Mesendoderm (in vitro differentiated cells): ENCODE measurements at places on chromosomes 3 and 15.

- peak; percentile 99 for DNase-seq
- no peaks in the 10 kb centered on the region for H3K4me1 ChIP-seq
- no peak within 1 kb of the TSS for H3K4me3 ChIP-seq
- no peaks in the 10 kb centered on the region for H3K27me3 ChIP-seq
- no peak within 1 kb of the TSS for H3K27ac ChIP-seq
- no peaks in the 10 kb centered on the region for H3K36me3 ChIP-seq
Observed at GRCh38 chr3:57544181-57545125, at the start of gene DNAH12. Gene DNAH12 (minus strand): TSS chr3:57544344. CDS start chr3:57542870, 1,474 bp downstream.

GRCh38 chr3:29694783-29695182 is 413.9 kb downstream of the RBMS3 start:
- DNase-seq = peak; percentile 88
- peaks cover 2% of the 10 kb centered on the region for H3K4me1 ChIP-seq
- H3K36me3 ChIP-seq = no peaks in the 10 kb centered on the region
- no peaks in the 10 kb centered on the region for H3K27me3 ChIP-seq
- no peak overlapping the region for H3K27ac ChIP-seq
- H3K4me3 ChIP-seq = no peak overlapping the region

GRCh38 chr3:167346171-167346570 is 33.9 kb downstream of the ZBBX start:
- H3K27me3 ChIP-seq = no peaks in the 10 kb centered on the region
- H3K4me3 ChIP-seq = no peak overlapping the region
- no peak for DNase-seq
- H3K4me1 ChIP-seq = no peaks in the 10 kb centered on the region

- no peaks in the 10 kb centered on the region for H3K36me3 ChIP-seq
- no peaks in the 10 kb centered on the region for H3K27me3 ChIP-seq
- no peak for DNase-seq
- H3K4me3 ChIP-seq = no peak overlapping the region
- peaks cover 36% of the 10 kb centered on the region for H3K4me1 ChIP-seq
Observed at GRCh38 chr3:193815246-193816027, 222.4 kb downstream of the OPA1 start.

DNA sequence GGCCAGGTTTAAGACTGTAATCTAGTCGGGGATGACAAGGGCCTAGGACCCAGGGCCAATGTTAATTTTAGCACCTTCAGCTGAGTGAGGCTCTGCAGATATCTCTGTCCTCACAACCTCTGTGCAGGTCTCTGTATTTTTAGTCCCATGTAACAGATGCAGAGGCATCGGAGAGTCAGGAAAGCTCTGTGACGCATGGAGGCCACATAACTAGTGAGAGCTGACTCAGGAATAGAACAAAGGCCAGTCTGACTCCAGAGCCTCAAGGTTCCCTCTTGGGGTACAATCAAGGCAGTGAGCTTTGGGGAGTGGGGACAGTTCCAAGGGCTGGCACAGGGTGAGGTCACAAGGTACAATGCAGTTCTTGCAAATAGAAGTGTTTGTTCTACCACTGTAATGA is 31.0 kb downstream of the FSTL1 start:
- H3K36me3 ChIP-seq = peaks cover 4% of the 10 kb centered on the region
- no peak for DNase-seq
- no peaks in the 10 kb centered on the region for H3K27me3 ChIP-seq
- H3K27ac ChIP-seq = no peak overlapping the region

GRCh38 chr15:81909011-81909358 is 136.8 kb downstream of the MEX3B start:
- H3K4me3 ChIP-seq = no peak overlapping the region
- no peak for DNase-seq
- H3K27me3 ChIP-seq = no peaks in the 10 kb centered on the region
- H3K27ac ChIP-seq = no peak overlapping the region
- peaks cover 3% of the 10 kb centered on the region for H3K4me1 ChIP-seq

- H3K27me3 ChIP-seq = no peaks in the 10 kb centered on the region
- no peak overlapping the region for H3K27ac ChIP-seq
- H3K36me3 ChIP-seq = no peaks in the 10 kb centered on the region
Observed at GRCh38 chr3:22606938-22607337, 596.2 kb upstream of the UBE2E2 start.

DNA sequence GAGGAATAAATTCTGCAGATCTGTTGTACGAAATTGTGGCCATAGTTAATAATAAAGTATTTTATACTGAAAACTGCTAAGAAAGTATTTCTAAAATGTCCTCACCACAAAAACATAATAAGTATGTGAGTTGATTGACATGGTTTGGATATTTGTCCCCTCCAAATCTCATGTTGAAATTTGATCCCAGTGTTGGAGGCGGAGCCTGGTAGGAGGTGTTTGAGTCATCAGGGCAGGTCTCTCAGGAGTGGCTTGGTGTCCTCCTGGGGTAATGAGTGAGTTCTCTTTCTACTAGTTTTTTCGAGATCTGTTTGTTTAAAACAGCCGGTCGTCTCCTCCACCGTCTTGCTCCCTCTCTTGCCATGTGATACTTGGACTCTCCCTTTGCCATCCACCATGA is 424.1 kb upstream of the KCNMB2 start:
- H3K4me3 ChIP-seq = no peak overlapping the region
- H3K4me1 ChIP-seq = no peaks in the 10 kb centered on the region
- no peak overlapping the region for H3K27ac ChIP-seq
- H3K36me3 ChIP-seq = no peaks in the 10 kb centered on the region

GRCh38 chr15:62873203-62873602 is 169.3 kb upstream of the TPM1 start:
- H3K36me3 ChIP-seq = no peaks in the 10 kb centered on the region
- no peaks in the 10 kb centered on the region for H3K27me3 ChIP-seq
- H3K4me1 ChIP-seq = no peaks in the 10 kb centered on the region
- DNase-seq = no peak
- H3K4me3 ChIP-seq = no peak overlapping the region

DNA sequence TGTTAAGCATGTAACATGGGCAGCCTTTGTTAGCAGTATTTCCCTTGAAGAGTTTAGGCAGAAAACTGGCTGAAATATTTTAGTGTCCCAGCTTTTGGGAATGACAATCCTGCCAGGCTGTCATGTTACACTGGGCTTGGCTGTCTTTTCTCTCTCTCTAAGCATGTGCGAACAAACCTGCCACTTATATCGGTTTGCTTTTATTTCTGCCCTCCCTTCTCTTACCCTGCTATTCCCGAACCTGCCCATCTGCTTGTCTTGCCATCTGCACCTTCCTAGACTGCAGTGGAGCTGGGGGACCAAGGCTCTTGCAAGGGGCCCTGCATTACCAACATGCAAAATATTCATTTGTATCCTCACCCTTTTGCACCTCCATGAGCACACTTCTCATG is 339.6 kb downstream of the EPHB1 start:
- H3K36me3 ChIP-seq = no peaks in the 10 kb centered on the region
- no peaks in the 10 kb centered on the region for H3K27me3 ChIP-seq
- no peak overlapping the region for H3K4me3 ChIP-seq
- DNase-seq = no peak
- H3K4me1 ChIP-seq = no peaks in the 10 kb centered on the region

DNA sequence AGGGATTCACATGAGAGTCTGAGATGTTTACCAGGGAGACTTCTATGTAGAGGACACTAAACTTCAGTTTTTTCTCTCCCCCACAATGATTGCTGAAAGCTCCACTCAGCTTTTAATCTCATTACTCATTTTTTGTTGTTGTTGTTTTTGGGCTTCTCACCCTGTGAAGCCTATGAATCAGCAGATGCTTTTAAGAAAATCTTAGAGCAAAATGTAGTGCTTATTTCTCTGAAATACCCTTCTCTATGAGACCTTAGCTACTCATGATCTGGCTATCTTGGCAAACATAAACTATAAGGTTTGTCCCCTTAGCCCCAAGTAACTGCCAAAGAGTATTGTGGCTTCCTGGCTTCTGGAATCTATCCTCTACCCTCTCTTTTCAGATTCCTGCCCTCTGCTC is 537.3 kb downstream of the OCA2 start:
- H3K27ac ChIP-seq = no peak overlapping the region
- no peaks in the 10 kb centered on the region for H3K27me3 ChIP-seq
- H3K4me3 ChIP-seq = no peak overlapping the region
- no peaks in the 10 kb centered on the region for H3K36me3 ChIP-seq

DNA sequence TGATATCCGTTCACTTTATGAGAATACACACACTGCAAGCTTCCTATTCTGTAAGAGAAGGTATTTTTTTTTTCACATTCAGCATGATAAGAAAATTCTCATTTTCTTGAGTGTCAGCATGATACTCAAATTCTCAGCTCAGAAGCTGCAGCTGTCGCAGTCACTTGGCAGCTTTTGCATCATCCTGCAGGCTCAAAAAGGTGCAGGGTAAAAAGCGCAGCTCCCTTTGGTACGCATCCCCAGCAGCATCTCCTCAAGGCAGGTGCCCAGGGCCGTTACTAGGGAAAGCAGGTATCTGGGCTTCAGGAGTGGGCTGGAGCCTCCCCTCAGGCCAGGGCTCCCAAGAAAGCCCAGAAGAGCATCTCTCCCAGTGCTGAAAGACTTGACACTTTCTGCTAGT is 22.3 kb downstream of the LNP1 start:
- H3K4me1 ChIP-seq = no peaks in the 10 kb centered on the region
- DNase-seq = no peak
- H3K4me3 ChIP-seq = no peak overlapping the region
